ENCODE measurements at places on chromosomes 5 and 9.

DNA sequence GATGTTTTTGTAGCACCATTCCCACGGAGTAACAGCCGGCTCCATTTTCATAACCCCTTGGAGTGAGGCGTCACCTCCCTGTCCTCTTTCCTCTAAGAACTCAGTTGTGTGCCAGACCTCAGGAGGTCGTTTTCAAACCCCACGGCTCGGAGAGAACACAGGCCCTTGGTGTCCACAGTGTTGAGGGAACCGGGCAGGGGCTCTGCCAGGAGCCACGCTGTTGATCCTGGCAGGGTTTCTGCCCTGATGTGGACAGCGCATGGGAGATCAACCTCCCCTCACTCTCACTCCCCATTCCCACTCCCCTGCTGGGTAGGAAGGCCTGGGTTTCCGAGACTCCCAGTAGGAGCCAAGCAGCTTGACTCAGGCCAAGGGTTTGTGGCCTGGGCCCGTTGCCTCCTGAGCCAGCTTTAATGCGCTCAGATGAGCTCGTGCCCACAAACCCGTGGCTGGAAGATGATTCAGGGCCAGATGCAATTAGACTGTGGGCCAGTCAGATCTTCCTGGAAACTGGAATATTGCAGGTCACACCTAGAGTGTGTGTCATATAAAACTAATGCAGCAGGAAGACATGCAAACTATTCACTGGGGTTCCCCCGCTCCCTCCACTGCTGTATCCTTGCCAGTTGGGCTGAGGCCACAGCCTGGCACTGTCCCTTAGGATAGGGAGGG is 133.4 kb downstream of the SLC12A2 start:
- no peak for DNase-seq

DNA sequence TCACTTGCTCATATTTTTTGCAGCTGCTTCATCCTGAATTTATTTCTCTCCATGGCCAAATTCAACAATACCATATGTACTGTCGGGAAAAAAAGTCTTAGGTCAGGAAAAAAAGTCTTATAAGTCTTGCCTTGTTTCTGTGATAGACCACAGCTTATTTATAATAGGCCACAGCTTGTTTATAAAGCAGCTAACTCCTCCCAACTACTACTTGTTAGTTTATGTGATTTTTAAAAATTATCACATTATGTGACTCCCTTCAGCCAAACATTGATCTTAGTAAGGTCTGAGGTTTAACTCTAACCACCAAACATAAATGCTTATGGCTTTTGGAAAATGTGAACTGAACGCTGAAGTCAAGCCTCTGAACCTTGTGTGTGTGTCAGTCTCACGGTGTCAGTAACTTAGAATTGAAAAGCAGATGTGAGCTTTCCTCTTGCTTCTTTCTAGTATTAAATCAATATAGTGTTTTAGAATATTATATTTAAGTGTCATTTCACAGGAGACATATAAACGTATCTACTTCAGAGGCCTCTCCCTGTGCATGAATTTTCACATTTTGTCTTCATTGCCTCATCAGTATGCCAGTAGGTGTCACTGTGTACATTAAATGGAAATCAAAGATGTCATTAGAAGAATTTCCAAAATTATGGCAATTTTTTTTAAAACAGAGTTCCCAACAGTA is 51.3 kb downstream of the SNX24 start:
- no peak for DNase-seq

GRCh38 chr5:72189146-72189545 is 81.9 kb downstream of the MAP1B start:
- no peak for DNase-seq

- DNase-seq = no peak
Measured at GRCh38 chr5:100023536-100023935, 511.6 kb upstream of the FAM174A start.

DNA sequence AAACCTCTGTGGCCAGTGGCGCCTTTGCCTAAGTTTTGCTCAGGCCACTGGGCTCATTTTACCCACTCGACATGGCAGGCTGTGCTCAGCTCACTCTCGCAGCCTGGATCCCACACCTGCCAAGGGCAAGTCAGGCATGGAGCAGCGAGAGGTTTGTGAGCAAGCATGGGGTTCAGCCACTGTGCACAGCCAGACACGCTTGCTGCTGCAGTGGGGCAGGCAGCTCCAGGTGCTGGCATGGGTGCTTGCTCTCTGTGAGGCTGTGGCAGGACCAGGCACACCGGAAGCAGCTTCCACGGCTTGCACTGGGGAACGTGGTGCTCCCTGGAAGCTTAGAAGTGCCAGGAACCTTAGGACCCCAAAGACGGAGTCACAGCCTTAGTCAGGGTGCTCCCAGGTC is 470.1 kb downstream of the CDH9 start:
- no peak for DNase-seq

- DNase-seq = no peak
Measured at GRCh38 chr5:164054461-164054860, 549.0 kb downstream of the MAT2B start.

DNA sequence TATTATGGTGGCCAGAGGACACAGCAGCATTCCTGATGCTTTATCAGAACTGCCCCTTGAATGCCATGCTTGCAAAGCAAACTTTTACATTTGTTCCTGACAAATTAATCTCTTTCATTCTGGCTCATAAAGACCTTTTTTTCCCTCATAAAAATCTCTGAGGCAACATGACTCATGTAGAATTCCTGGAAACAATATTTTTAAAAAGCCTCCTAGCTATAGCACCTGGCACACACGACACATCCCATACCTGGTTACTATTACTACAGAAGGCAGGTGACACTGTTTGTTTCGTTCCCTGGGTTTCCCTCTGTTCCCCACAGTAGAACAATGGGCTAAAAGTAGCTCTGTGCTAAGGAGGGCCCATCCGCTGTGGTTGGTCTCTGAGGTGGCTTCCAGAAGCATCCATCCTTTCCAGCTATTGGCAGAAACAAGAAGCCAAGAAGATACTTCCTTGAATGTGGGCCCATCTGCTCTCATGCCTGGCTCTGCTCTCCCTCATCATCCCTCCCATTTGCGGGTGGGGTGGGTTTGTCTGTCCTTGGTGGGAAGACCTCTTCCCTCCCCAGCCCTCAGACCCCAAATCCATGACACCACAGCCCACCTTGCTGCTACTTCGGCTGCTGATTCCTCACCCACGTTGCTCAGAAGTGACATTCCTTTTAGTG is 59.1 kb downstream of the GALNT12 start:
- no peak for DNase-seq

DNA sequence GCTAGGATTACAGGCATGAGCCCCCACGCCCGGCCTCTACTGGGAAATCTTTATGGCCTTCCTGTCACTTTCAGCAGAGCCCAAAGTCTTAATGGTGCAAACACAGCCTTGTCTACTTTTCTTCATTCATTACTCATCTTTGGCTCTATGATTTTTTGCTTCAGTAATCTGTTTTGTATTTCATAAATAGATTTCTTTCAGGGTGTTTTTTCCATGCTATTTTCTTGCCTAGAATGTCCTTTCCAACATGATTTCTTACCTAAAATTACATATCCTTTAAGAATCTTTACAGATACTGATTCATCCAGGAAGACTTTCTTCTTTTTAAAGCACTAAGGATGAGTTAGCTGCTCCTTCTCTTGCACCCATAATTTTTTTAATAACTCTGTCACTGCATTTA is 213.0 kb downstream of the TAF11L14 start:
- DNase-seq = no peak

DNA sequence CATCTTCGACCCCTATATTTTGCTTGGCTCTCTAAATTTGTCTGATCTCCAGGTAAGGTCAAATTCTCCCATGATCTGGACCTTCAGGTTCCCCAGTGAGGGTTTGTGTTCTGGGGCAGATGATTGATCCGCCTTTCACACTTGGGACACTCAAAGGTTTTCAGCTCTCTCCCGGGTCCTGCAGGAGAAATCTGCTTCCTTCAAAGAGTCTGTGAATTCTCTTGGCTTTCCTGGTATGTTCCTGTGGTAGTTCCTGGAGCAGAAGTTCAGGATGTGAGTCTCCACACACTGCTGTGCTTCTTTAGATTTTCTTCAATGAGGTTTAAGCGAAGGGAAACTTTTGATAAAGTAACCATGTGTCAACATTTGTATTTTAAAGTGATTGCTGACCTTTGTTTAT is 318.0 kb downstream of the TAF11L14 start:
- DNase-seq = no peak

DNA sequence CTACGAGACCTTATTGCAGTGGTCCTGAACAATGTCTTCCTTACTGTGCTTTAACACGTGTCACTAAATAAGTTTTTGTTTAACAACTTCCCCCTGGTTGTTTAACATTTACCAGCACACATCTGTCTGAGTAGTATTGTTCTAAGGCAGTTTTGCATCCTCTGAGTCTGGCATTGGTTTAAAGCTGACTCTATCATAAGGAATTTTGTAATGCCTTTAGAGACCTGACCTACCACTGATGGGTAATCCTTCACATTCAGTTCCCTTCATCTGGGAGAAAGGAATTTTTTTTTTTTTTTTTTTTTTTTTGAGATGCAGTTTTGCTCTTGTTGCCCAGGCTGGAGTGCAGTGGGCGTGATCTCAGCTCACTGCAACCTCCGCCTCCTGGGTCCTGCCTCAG is 20.0 kb upstream of the PCAT7 start:
- DNase-seq = no peak

DNA sequence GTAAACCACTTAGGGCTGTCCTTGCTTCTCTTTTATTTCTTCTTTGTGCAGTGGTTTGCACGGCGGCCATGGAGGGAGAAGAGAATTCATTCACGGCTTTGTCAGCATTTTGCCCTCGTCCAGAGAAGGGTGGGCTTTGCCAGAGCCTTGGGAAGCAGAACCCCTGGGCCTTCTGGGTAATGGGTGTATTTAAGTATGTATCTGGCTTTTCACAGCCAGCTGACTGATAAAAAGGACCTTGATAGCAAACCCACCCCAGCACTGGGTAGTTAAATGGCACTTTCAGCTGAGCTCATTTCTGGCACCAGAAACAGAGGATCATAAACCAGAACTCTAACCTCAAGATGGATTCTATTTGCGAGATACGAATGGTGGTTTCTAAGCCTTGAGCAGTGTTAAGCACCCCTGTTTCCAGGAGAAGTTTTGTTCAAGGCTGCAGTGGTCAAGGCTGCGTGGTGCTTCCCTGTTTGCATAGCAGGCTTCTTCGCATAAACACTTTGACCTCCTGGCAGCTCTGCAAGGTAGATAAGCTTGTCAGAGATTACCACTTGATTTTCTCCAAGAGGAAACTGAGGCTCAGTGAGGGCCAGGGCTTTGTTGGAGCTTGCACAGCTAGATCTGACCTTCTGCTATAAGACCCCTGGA is 441.6 kb upstream of the KLF4 start:
- DNase-seq = no peak

DNA sequence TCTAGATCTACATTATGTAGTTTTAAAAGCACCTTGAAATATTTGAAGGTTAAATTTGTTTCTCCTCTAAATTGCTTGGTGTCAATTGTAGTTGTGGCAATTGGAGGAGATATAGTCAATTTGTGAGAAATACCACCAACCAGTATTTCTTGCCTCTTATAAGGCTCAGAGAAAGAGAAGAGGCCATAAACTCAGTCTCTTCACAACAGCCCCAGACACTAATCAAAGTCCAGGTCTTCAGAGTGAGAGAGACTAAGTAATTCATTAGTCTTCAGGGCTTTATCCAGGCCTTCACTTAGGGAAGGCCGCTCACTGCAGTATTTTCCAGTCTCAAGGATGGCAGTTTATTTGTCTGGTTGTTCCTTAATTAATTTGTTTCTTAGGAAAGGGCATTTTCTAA is 168.0 kb upstream of the RGMB start:
- DNase-seq = no peak

- no peak for DNase-seq
Measured at GRCh38 chr9:82149501-82149946, 161.0 kb downstream of the SPATA31D1 start.

DNA sequence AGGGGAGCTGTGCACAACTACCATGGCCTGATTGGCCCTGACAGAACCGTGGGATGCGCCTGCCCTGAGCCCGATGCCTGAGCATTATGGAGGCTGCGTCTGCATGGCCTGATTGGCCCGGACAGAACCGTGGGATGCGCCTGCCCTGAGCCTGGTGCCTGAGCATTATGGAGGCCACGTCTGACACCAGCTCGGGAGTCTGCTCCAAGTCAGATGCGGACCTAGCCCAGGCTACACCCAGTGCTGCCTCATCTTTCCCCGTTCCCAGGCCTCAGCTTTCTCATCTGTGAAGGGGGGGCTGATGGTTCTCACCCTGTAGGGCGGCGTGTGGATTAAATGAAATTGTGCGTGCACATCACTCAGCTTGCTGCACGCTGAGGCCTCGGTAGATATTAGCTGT is 7.3 kb downstream of the CEP72 start:
- DNase-seq = no peak

DNA sequence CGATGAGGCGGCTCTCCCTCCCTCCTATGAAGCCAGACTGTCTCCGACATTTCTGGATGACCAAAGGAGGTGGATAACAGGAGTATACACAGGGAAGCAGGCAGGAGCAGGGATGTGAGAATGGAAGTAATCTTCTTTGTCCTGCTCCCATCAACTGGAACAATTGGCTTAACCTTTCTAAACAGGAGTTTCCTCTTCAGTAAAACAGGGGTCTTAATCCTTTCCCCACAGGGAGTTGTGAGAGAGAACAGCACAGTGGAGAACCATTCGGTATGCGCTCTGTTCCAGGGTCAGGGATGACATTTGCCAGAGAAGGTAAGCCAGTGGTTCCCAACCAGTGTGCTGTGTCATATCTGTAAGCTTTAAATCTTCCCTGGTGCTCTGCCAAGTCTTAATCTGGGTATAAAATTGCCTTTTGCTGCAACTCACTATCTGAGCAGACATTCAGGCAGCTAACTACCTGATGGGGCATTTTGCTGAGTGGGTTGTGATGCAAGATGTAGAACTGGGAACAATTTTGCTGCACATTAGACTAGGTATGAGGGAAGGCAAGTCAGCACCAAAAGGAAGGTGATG is 294.8 kb upstream of the KIF2A start:
- DNase-seq = no peak

GRCh38 chr9:133375116-133375723 is 640 bp downstream of the SURF4 start:
- no peak for DNase-seq

- DNase-seq = no peak
Measured at GRCh38 chr9:13174906-13175639, 104.4 kb downstream of the MPDZ start.

DNA sequence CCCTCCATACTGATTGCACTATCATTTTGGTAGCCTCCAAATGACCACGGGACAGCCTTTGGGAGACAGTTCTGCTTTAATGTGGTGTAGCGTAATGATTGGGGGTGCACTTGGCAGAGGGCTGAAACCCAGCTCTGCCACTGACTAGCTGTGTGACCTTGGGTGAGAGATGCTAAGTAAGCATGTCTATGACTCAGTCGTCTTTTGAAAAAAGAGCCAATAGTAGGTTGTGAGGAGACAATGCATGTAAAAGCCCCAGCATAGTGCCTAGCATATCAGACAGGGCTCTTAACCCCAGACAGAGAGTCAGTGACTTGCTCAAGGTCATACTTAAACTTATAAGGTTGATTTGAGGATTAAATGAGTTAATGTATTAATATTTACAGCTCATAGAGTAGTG is 18.0 kb upstream of the CXCL14 start:
- DNase-seq = no peak

DNA sequence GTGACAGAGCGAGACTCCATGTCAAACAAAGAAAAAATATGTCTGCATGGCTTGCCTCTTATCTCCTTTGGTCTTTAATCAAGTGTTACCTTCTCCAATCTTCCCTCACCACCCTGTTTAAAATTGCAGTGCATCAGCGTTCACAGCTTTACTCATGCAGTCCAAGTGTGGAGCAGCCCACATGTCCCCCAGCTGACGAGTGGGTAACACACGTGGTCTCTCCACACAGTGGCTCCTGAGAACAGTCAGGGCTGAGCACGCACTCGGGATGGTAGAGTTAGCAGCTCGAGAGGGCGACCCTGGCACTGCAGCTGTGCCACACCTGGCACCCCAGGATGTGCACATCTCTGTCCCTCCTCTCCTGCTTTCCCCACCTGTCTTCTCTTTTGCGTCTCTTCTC is 25.9 kb upstream of the CFAP157 start:
- no peak for DNase-seq
